ENCODE measurements at places on chromosomes 12 and 14. TPM values are rescaled to one million over a fixed set of nuclear protein-coding genes. Genes with fewer than 3 reads are reported as not detected.

GRCh38 chr12:130147875-130148596 is 14.2 kb upstream of the FZD10 start:
- no peak overlapping the region for H3K4me3 ChIP-seq
- H3K4me1 ChIP-seq: no peaks in the 10 kb centered on the region
- H3K27ac ChIP-seq: no peak overlapping the region
- H3K36me3 ChIP-seq: no peaks in the 10 kb centered on the region

GRCh38 chr12:10111451-10111850 is 12.7 kb upstream of the CLEC1A start:
- DNase-seq: no peak
- no peaks in the 10 kb centered on the region for H3K4me1 ChIP-seq
- H3K27me3 ChIP-seq: peaks cover 1% of the 10 kb centered on the region
- H3K4me3 ChIP-seq: no peak overlapping the region
- H3K36me3 ChIP-seq: no peaks in the 10 kb centered on the region

DNA sequence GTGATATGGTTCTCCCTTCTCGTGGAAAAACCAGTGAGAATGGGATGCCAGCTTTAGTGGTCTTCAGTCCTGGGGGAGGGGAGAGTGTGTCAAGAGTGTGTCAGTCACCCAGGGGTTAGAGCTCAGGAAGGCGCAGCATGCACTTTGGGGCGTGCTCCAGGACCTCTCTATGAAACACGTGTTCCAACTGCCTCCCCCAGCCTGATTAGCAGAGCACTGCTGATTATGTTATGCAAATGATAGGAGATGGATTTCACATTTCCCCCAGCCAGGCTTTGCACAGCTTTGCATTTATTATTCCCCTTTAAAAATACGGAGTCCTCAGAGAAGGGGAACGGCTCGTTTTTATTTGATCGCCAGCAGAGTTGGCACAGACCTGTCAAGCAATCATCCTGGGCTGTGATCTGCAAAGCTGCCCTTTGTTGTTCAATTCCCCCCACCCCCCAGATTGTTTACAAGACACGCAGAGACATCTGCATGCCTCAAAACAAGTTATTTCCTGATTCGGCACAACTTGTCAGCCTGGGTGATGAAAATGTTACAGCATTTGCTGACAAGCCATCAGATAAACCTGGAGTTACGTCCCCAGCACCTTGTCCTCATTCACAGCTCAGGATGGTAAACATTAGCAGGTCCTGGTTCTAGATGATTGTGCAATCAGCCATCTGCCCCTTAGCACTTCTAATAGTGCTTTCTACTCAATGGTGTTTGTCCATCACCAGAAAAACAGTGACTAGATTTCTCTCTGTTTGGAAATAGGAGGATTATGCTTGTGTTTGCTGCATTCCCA is 196.5 kb downstream of the NOVA1 start:
- no peaks in the 10 kb centered on the region for H3K36me3 ChIP-seq
- no peak overlapping the region for H3K4me3 ChIP-seq
- H3K27ac ChIP-seq: no peak overlapping the region
- DNase-seq: no peak
- H3K4me1 ChIP-seq: peaks cover 2% of the 10 kb centered on the region

GRCh38 chr12:92784797-92785562 is 82.2 kb downstream of the PLEKHG7 start:
- no peak overlapping the region for H3K27ac ChIP-seq
- H3K27me3 ChIP-seq: no peaks in the 10 kb centered on the region
- H3K4me3 ChIP-seq: no peak overlapping the region
- peak; percentile 66 for DNase-seq
- H3K4me1 ChIP-seq: peaks cover 11% of the 10 kb centered on the region

DNA sequence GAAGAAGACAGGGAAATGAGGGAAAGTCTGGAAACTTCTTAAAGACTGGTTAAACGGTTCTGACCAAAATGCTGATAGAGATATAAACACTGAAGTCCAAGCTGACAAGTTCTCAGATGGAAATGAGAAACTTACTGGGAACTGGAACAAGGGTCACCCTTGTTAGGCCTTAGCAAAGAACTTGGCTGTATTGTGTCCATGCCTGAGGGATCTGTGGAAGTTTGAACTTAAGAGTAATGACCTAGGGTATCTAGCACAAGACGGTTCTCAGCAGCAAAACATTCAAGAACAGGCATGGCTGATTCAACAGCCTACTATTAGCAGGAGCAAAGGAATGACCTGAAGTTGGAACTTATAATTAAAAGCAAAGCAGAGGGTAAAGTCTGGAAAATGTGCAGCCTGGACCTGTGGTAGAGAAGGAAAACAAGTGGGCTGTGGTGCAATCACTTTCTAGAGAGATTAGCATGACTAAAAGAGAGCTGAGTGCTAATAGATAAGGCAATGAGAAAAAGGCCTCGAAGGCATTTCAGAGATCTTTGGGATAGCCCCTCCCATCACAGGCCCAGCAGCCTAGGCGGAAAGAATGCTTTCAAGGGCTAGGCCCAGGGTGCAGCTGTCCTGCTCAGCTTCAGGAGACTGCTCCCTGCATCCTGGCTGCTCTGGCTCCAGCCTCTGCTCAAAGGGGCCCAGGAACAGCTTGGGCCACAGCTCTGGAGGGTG is 60.3 kb downstream of the ATP2B1 start:
- H3K27ac ChIP-seq: no peak overlapping the region
- no peak overlapping the region for H3K4me3 ChIP-seq
- no peaks in the 10 kb centered on the region for H3K27me3 ChIP-seq
- H3K4me1 ChIP-seq: peaks cover 62% of the 10 kb centered on the region
- peaks cover 36% of the 10 kb centered on the region for H3K36me3 ChIP-seq

DNA sequence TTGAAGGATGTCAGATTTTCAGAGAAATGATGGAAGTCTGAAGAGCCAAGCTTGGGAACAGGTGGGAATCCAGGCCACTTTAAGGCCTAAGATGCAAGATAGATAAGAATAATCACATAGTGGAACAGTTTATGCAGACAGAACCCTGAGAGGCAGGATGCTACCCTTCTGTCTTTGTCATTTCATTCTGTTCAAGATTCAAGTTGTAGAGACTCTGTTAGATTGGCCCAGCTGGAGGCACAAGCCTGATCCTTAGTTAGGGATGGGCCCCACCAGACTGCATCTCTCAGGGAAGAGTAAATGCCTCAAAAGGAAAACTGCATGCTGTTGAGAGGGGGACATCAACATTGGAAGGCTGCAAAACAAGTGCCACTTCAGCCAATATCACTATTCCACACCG is 287.0 kb downstream of the PCNX1 start:
- no peaks in the 10 kb centered on the region for H3K36me3 ChIP-seq
- no peak for DNase-seq
- no peak overlapping the region for H3K4me3 ChIP-seq
- H3K27ac ChIP-seq: no peak overlapping the region
- H3K4me1 ChIP-seq: no peaks in the 10 kb centered on the region
- H3K27me3 ChIP-seq: no peaks in the 10 kb centered on the region

DNA sequence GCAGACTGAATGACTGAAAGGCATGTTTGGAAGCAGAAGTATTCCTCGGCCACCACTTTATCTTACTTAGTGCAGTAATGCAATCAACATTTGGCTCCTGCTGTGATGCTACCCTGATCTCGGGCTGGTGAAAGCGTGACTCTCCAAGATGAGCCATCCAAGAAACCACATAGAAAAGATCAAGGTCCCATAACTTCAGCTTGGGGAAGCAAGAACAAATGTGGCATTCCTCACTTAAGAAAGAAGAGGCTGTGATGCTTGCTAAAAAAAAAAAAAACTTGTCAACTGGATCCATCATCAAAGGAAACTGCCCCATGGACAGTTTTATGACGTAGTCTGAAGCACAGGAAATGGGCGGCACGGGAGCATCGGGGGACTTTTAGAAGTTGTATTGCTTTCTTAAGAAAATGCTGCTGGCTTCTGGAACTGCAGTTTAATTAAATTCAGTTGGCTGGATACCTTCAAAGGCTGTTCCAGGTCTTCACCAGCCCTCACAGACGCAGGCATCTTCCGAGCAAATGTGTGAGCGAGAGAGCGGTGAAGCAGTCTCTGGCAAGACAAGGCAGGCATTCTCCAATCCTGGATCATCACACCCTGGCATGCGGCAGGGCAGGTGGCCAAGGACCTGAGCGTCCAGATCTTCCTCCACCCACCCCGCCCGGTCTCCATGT is 38.2 kb upstream of the MAP1LC3B2 start:
- H3K4me1 ChIP-seq: no peaks in the 10 kb centered on the region
- DNase-seq: no peak
- H3K4me3 ChIP-seq: no peak overlapping the region
- H3K36me3 ChIP-seq: no peaks in the 10 kb centered on the region

DNA sequence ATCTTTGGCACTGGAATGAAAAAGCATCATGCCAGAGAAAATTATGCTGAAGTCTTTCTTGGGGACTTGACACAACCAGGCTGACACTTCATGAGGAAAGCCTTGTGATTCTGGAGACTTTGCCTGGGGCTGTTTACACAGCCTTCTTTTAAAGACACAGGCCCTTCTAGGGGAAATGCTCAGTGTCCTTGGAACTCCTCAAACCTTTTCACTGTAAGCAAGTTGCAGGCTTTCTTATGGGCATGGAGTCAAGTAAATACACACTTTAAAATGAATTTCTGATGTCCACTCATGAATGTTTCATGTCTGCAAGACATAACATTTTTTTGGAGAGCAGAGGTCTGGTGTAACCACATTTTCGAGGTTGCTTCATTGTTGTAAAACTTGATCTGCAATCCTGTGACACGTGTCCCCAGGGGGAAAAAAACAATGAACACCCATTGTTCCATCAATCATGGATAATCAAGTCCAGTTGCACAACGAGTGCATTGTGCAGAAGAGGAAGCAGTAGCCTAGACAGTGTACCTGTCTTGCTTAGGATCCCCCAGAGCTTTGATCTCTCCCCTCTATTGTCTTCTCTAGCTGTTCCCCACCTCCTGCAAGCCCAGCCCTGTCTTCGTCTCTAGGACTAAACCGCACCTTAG is 155.1 kb upstream of the PRICKLE1 start:
- no peak overlapping the region for H3K4me3 ChIP-seq
- no peak overlapping the region for H3K27ac ChIP-seq
- H3K36me3 ChIP-seq: peaks cover 14% of the 10 kb centered on the region
- no peak for DNase-seq
- H3K4me1 ChIP-seq: no peaks in the 10 kb centered on the region
- H3K27me3 ChIP-seq: peaks cover 3% of the 10 kb centered on the region

- no peak for DNase-seq
- no peak overlapping the region for H3K27ac ChIP-seq
- H3K27me3 ChIP-seq: peaks cover 22% of the 10 kb centered on the region
- peaks cover 10% of the 10 kb centered on the region for H3K4me1 ChIP-seq
Measured at GRCh38 chr12:84913129-84913515, 523 bp upstream of the SLC6A15 start.

GRCh38 chr12:105443802-105444652 is 113.5 kb downstream of the C12orf75 start:
- H3K36me3 ChIP-seq: no peaks in the 10 kb centered on the region
- H3K27ac ChIP-seq: no peak overlapping the region
- no peak for DNase-seq
- no peaks in the 10 kb centered on the region for H3K4me1 ChIP-seq

DNA sequence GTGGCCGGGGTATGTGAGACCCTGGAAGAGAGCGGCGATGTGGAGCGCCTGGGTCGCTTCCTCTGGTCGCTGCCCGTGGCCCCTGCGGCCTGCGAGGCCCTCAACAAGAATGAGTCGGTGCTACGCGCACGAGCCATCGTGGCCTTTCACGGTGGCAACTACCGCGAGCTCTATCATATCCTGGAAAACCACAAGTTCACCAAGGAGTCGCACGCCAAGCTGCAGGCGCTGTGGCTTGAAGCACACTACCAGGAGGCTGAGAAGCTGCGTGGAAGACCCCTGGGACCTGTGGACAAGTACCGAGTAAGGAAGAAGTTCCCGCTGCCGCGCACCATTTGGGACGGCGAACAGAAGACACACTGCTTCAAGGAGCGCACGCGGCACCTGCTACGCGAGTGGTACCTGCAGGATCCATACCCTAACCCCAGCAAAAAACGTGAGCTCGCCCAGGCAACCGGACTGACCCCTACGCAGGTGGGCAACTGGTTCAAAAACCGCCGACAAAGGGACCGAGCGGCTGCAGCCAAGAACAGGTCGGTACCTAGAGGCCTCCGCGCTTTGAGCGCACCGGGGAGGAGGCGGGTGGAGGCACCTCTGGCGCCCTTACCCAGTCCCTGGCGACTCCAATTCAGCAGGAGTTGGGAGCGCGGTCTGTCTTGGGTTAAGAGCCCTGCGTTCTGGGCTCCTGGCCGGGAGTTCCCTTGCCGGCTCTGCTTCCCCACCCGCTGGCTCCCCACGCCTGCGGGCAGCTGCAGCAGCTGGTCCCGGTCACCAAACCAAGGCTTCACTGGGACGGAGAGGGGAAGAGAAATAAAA is 700 bp downstream of the SIX6 start:
- peaks cover 58% of the 10 kb centered on the region for H3K27me3 ChIP-seq
- no peak overlapping the region for H3K27ac ChIP-seq
- no peak for DNase-seq
- peaks cover 4% of the 10 kb centered on the region for H3K36me3 ChIP-seq
- no peak overlapping the region for H3K4me3 ChIP-seq

DNA sequence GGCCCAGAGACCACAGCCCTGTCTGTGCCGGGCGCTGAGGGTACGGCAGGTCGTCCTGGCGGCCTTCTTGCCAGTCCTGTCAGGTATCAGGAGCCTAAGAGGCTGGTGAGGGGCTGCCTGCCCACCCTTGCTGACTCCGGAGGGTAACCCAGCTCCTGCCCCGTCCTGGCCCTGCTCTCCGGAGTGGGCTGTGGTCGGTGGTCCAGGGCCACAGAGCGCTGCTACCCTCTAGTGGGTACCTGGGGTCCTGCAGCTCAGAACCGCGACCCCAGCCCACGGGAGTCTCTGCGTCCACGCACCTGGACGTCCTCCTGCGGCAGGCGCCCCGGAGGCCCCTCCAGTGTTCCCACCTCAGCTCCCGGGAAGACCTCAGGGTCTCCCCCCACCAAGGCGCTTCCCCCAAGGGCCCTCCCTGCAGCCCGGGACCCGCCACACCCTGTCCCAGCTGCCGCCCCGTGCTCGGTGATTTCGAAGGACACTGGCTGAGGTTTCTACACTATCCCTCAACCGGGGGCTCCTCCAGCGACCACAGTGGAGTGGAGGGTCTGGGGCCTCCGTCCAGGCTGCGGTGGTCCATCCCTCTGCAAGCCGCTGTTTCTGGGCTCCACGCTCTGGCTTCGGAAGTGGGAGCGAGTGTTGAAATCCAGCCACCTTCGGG is 75.9 kb upstream of the FBRSL1 start:
- peaks cover 2% of the 10 kb centered on the region for H3K4me1 ChIP-seq
- no peaks in the 10 kb centered on the region for H3K36me3 ChIP-seq
- DNase-seq: no peak
- no peak overlapping the region for H3K4me3 ChIP-seq

- DNase-seq: no peak
- H3K27me3 ChIP-seq: peaks cover 4% of the 10 kb centered on the region
- H3K36me3 ChIP-seq: no peaks in the 10 kb centered on the region
- peaks cover 2% of the 10 kb centered on the region for H3K4me1 ChIP-seq
- H3K27ac ChIP-seq: no peak overlapping the region
Measured at GRCh38 chr12:48803675-48804074, 14.6 kb upstream of the CACNB3 start.

GRCh38 chr12:51591016-51591901 is at the start of gene SCN8A:
SCN8A (plus strand) TSS chr12:51591233; CDS start chr12:51662818, 71,585 bp downstream.
- H3K27ac ChIP-seq: peak within 1 kb of the TSS; percentile 36
- H3K36me3 ChIP-seq: no peaks in the 10 kb centered on the region
- H3K4me1 ChIP-seq: peaks cover 24% of the 10 kb centered on the region
- peaks cover 24% of the 10 kb centered on the region for H3K27me3 ChIP-seq

GRCh38 chr12:4037747-4038312 is 164.6 kb upstream of the PARP11 start:
- H3K4me1 ChIP-seq: peaks cover 2% of the 10 kb centered on the region
- no peak overlapping the region for H3K4me3 ChIP-seq
- no peak overlapping the region for H3K27ac ChIP-seq
- peaks cover 6% of the 10 kb centered on the region for H3K36me3 ChIP-seq
- DNase-seq: peak; percentile 20

GLT1D1 gene
- total RNA-seq: not detected

BATF gene
- 5.5 TPM for total RNA-seq

ASB8 gene
- 71.0 TPM for total RNA-seq

COCH gene
- 0.91 TPM for total RNA-seq

HOXC10 gene
- not detected for total RNA-seq

GPD1 gene
- 1.5 TPM for total RNA-seq

Data from naive thymus-derived CD8-positive, alpha-beta T cell (primary cell).